Keratinocyte (primary cell): ENCODE measurements at places on chromosomes 16 and 17.

- DNase-seq, result no peak
These were observed 1.8 kb upstream of the UBTF start for GRCh38 chr17:44221084-44221861.

DNA sequence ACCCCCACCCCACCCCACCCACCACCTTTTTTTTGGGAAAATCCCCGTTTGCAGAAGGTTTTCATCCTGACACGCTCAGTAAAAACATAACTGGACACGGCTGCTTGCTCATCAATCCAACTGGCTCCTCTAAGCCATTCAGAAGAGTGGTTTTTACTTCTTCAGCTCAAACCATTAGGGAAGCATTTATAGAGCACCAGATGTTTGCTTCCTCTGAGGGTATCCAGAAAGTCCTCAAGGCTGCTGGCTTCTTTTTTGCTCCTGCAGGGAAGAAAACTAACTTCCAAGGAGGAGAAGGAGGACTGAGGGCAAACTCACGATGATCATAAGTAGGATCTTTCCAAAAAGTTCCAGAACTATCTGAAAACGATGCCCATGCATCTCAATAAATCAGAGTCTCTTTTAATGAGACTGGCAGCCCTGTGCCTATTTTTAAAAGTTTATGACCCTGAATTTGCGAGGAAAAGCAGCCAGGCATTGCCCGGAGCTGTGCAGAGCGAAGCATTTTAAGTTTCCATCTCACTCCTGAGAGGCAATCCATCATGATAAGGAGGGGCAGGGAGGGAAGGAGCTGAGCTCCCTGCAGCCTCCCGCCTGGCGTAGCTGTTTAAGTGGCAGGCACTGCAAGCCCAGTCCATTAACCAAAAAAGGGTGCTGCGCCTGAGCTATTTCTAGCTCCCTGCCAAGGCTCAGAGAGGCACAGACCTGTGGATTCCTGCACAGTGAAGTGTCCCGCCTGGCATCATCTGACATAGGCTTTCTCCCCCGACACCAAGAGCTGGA is 146.3 kb upstream of the FOXF1 start:
- DNase-seq, result no peak

DNA sequence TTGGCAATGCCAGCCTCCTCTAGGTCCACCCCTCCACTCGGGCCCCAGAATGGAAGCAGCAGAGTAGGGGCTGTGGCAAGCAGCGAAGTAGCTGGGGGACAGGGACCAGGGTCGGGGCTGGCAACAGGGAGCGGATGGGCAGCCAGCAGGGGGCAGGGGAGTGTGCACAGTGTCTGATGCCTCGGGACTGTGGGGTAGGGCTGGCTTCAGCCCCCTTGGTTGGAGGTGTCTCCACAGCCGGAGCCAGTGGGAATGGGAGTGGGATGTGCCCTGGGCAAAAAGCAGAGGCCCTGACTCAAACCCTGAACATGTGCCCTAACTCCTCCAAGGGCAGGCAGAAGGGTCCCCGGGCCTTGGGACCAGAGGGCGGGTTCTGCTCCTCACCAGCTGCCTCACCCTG is 18.5 kb upstream of the ARHGAP27 start:
- no peak for DNase-seq

DNA sequence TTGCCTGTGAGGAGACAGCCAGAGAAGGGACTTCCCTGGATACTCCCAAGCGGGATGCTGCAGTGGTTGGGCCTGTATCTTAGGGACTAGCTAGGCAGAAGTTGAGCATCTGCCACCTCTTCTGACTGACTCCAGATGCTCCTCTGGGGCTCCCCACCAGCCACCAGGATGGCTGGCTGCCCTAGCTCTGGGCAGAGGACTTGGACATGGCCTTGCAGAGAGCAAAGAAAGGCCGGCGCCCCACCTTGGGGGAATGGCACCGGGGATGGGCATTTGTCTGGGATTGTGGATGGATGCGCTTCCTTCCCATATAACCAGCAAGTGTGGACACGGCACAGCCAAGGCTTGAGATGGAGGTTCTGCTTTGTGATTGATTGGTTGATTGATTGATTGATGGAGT is 69.0 kb downstream of the OR1D5 start:
- no peak for DNase-seq

DNA sequence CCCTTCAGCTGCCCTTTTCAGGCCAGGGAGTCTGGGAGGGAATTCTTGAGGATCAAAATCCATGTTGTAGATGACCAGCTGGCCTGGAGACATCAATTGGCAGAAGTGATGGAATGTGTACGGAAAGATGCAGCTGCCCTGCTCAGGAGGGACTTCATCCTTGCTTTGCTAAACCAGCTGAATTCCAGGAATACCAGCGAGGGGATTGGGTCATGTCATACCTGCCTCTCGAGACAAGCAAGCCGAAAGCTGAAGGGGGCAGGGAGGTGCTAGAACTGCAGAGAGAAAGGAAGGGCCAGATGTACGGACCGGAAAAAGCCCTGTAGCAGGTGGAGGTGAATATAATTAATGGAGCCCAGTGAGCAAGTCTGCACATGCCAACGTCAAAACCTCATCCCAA is 25.6 kb upstream of the NTN1 start:
- DNase-seq, result no peak

DNA sequence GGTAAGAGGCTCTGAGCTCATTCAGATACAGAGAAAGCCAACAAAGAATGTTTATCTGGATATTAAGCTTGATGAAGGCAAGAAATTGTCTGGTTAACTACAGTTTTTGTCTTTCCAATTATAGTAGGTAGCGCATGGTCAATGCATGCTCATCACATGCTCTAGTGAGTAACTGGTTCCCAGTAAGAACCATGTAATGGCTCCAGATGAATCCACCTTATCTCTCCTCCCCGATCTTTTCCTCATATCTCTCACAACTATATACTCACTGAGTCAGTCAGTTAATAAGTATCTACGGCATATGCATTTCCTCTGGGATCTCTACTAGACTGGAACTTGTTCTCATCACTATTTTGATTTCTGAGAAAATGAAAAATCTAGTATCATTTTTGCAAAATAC is 340.7 kb upstream of the DYNLRB2 start:
- DNase-seq, result no peak

DNA sequence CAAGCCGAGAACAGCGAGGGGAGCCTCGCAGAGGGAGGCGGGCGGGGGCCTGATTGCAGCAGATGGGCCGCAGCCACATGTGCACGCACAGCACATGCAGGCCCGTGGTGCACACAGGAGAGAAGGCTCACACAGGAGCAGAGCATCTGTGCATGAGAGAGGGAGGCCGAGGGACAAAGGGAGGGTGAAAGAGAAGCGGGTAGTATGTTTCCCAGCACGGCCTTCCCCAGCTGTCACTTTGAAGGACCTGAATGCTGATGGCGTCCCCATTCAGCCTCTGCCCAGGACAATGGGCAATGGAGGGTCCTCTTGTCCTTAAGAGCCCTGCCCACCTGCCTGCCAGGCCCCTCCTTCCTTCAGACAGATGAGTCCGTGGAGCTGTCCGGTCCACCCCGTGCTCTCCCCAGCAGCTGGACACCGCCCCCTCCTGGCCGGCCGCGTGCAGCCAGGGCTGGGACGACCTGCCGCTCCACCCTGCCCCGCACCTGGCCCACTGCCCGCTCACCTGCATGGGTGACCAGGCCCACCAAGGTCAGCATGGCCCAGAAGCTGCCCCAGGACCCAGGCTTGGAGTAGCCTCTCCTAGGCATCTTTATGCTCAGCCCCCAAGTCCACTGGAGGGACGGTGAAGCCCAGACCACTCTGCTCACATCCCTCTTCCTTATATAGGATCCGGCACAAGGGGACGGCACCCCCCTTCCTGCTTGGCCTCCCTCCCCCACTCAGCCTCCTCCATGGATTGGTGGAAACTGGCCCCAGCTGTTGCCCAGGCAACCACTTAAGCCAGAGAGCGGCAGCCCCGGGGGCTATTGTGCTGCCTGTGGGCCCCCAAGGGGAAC is at the start of gene BTBD17:
BTBD17 (minus strand) TSS at position 639 of the 839 bp plus-strand sequence; CDS start at position 590, 49 bp downstream.
- DNase-seq, result no peak

DNA sequence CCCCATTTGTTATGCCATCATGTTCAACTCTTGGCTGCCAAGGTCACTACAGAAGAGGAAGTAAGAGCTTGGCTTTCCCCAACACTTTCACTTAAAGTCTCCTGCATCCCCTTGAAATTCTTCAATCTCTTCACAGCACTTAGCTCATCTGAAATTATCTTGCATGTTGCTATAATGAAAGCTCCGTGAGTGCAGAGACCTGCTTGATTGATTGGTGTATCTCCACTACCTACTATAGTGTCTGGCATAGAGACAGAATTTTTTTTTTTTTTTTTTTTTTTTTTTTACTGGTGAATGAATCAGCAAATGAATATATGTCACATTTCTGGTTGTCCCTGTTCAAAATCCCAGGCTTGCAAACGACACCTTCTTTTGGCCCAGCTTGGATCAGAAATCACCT is 1.9 kb upstream of the SDR42E1 start:
- DNase-seq, result no peak

GRCh38 chr16:53707671-53708070 is 3.7 kb downstream of the FTO start:
- DNase-seq, result no peak

GRCh38 chr17:72387487-72387886 is 266.7 kb downstream of the SOX9 start:
- no peak for DNase-seq

DNA sequence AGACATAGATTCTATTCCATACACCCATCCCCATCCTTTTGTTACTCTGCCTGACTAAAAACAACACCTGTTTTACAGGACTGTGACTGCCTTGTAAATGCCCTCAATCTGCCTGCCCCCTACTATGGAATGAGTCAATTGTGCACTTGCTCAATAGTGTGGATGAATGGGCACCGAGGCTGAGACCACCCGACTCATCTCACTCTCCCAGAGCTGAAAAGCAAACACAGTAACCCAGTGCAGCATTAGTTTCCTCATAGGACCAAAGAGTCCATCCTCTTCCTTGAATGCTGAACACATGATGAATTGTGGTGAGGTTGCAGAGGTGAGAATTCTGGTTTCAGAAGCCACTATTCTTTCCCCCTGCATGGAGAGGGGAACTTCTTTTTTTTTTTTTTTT is 233.7 kb downstream of the ZFHX3 start:
- DNase-seq, result no peak

- no peak for DNase-seq
These were observed 441 bp downstream of the VASN start for GRCh38 chr16:4372001-4372577.

- DNase-seq, result no peak
These were observed 221.5 kb downstream of the ZNF423 start for GRCh38 chr16:49634235-49635008.

- no peak for DNase-seq
These were observed 4.5 kb downstream of the KRT9 start for GRCh38 chr17:41567317-41567716.

- no peak for DNase-seq
These were observed 5.6 kb downstream of the NFE2L1 start for GRCh38 chr17:48053758-48054237.

DNA sequence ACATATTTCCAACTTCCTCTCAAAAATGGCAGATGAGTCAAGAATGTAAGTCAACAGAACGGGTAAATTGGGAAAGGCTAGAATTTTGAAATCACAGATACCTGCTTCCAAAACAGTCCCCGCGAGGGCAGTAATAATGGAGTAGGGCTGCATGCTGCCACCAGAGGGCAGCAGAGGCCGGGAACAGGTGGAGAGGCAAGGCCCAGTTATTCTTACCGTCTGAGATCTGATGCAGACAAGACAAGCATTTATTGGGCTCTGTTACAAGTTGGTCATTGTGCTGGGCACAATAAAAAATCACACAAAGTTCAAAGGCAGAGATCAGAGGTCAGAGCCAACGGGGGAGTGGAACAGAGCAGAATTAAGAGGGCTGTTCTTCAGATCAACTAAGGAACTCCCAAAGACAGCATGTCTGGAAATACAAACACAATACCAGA is 8.8 kb upstream of the MLKL start:
- DNase-seq, result peak; percentile 66

- DNase-seq, result no peak
These were observed 128.8 kb upstream of the ASIC2 start for GRCh38 chr17:33421933-33422332.

DNA sequence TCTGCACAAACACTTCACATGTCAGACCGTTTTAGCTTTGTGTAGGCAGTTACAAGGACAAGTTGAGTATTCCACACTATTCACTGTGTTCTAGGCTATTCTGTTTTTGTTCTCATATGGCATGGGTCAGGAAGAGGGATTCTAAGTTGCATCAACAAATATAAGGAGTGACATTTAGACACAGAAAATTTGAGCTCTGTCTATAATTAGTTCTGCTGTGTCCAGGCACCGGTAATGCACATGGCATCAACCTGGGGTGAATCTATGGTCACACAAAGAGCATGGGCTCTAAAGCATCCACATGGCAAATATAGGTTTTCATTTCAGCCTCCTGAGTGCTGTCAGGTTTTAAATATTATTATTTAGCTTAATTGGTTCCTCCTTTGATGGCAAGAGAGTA is 130.4 kb upstream of the PMFBP1 start:
- no peak for DNase-seq

DNA sequence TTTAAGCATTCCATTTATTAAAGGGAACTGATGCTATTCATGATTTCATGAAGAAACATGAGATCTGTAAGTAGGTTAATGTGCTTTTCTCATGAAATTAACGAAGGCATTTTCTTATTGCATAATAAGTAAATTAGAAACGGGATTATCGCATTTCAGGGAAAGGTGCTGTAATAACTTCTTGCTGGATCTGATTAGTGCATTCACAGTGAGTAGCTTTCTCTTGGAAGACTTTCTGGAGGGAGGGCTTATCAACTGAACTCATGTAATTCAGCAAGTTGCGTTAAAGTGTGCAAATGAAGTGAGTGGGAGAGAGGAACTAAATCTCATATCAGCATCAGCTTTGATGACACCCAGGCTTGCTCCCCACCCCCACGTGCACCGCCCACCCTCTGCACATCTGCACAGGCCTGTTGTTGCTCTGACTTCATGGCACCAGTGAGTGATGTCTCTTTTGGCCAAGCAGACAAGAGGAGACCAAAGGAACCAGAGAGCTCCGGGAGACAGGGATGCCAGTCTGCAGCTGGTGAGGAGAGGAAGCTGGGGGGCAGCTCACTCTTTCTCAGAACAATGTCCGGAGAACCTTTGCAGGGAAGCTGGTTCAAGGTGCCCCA is 26.3 kb upstream of the GAS7 start:
- DNase-seq, result no peak

DNA sequence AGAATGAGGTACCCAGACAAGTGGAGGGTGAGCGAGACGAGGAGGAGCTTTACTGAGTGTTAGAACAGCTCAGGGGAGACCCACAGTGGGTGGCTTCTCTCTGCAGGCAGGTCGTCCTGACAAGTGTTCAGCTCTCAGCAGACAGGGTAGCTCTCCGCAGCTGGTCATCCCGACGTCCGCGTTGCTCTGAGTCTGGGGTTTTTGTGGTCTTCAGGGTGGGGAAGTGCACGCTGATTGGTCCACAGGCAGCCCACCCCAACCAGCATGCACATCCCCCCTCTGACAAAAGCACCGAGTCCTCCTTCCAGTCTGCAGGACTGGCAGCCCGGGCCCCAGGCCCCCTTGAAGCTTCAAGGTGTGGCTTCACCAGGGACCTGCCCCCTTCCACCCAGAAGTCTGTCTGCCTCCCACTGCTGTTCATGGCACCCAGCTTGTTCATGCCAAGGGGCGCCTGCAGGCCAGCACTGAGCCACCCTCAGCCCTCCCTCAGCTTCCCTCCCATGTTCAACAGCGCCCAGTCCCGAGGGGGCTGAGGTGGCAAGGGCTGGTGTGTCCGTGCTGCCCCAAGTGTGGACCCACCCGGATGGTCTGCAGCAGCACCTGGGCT is 19.9 kb upstream of the WDR45B start:
- DNase-seq, result no peak
